ENCODE measurements at places on chromosomes 1 and 21.
A peak's percentile ranks its signal among the peaks of the same experiment; 100 is the strongest.

DNA sequence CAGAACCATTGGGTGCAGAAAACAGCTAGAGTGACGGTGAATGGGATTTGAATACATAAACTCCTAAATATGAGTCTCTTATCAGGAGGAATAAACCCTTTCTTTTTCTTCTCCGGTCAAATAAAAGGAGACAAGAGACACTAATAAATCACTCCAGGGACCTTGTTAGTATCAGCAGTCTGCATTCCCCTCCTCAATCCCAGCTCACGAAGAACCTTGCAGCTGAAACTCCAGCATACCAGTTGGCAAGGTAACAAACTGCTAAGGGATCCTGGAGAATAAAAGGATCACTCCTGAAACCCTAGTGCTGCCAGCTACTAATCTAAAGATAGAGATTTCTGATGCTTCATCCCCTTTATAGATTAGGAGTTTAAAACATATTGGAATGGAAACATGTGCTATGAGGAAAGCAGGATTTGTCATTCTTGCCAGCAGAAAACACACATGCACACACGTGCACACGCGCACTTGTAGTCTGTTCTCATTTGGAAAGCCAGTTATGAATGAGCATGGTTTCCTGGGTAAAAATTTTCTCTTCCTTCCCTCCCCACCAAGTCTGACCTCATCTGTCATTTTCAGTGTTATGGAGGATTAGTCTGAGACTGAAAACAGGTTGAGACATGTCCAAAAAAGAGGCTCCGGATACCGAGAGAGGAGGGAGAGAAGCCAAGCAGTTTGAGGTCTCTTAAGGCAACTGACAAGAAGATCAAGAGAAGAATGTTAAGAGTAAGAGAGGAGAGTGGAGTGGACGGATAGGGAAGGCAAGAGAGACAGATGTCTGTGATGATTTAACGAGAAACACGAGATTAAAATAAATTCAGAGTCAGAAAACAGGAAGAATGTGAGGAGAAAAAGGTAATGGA lies 10.9 kb downstream of the IER5 start:
- DNase-seq, result no peak

GRCh38 chr21:38716942-38717341 lies 88.8 kb upstream of the ETS2 start:
- no peak for DNase-seq

GRCh38 chr1:53869454-53870117 lies 20.0 kb downstream of the YIPF1 start:
- no peak for DNase-seq

DNA sequence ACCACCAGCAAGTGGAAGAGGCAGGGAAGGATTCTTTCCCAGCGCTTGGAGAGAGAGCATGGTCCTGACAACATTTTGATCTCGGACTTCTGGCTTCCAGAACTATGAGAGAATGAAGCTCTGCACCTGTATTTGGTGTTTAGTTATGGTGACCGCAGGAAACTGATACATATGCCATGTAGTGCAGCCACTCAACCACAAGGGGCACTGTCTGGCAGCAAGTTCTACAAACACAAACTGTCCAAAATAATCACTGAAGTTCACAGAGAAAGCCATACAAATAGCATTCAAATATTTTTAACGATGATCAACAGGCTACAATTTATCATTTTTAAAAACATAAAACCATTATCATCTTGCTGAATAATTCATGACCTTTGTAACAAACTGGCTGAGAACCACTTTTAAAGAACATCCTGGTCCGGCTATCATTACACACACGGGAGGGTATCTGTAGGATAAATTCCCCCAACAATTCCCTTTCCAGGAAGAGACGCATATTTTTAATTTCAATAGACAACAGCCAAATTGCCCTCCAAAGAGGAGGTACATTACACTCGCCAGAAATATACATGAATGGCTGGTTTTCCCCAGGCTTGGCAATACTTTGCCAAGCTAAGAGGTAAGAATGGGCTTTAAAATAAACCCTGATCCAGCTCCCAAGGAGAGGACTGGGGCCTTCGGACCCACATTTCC lies 9.2 kb upstream of the CBR3 start:
- DNase-seq, result peak; percentile 16

- DNase-seq, result no peak
These were observed 12.2 kb upstream of the RAB4A start for GRCh38 chr1:229258757-229259060.

DNA sequence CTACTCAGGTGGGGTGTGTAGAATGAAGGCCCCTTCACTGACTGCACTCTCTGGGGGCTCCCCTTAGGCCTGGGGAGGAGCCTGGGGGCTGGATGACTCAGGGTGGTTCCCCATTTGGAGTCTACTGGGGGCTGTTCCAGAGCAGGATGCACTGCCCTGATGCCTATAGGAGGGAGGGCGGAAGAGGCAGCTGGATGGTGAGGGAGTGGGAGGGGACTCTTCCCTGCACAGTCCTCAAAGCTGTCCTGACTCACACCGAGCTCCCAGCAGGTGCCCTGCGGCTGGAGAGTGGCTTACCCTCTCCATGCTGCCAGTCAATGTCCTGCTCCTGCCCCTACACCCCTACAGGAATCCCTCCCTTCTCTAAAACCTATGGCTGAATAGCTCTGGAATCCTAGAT lies 204.4 kb downstream of the TRABD2B start:
- no peak for DNase-seq

DNA sequence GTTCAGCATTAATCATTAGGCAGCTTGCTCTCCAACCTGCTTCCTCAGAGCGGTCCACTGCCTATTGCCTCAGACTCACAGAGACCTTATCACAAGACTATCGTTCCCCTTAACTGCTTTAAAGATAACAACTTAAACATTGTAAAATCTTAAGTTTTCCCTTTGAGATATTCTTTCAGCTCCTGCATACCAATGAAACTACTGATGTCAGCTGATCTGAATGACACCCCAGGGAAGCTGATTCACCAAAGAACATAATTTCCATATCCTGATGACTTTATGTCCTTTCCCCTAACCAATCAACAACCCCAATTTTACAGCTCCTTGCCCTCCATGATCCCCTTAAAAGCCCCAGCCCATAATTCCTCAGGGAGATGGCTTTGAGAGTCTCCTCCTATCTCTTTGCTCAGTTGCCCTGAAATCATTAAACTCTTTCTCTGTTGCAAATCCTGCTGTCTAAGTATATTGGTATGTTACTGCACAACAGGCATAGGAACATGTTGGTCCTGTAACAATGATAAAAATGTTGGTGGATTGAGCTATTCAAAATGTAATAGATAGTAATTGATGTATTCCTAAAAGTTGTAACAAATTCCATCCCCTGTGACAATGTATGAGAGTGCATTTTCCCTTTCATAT lies 621.4 kb upstream of the RGS18 start:
- no peak for DNase-seq

- DNase-seq, result no peak
These were observed 67.4 kb upstream of the CASZ1 start for GRCh38 chr1:10863886-10864285.

- DNase-seq, result no peak
These were observed 355.7 kb upstream of the DPYD start for GRCh38 chr1:98276514-98276913.

DNA sequence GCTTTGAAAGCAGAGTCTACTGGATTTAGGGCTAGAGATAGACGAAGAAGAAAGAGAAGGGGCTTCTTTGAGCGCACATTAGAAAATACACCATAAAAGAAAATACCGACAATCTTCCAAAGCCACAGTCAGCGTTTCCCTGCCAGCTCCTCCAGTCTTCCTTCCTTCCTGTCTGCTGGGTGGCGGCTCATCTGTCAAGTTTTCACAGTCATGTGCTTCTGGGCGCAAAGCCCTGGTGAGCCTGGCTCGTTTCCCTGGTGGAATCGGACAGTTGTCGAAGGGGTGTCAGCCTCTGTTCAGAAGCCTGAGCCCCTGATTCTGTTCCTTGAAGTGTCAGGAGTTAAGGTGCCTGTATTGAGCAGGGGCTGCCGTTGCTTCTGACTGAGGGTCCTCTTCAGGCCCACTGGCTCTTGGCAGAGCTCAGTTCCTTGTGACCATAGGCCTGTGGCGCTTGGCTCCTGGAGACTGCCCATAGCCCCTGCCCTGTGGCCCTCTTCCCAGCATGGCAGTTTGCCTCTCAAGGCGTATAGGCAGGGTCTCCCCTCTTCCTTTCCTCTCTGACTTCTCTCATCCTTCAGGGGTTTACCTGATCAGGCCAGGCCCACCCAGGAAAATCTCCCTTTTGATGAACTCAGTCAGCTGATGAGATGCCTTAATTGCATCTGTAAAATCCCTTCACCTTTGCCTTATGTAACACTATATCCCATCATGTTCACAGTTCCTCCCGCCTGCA lies 58.6 kb downstream of the ADARB1 start:
- DNase-seq, result no peak
